Inflammatory macrophage (primary cell): ENCODE measurements at places on chromosomes 7 and 10.

- no peak for DNase-seq
Observed at GRCh38 chr7:151299940-151300645, 41.5 kb upstream of the NUB1 start.

DNA sequence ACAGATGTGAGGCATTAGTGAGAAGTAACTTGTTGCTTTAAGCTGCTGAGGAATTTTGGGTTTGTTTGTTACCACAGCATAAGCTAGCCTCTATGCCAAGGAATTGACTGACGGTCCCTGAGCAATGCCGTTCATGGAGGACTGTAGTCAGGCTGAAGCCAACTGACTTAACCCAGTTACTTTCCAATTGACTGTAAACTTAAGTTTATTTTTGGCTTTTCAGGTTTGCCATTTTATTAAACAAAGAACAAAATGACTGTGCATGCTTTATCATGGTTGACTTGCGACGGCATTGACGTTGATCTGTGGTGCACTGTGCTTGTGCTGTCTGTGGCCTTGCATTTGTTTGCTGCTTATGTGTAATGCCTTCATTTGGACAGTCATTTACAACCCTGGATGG lies 53.5 kb downstream of the DNAJB9 start:
- no peak for DNase-seq

DNA sequence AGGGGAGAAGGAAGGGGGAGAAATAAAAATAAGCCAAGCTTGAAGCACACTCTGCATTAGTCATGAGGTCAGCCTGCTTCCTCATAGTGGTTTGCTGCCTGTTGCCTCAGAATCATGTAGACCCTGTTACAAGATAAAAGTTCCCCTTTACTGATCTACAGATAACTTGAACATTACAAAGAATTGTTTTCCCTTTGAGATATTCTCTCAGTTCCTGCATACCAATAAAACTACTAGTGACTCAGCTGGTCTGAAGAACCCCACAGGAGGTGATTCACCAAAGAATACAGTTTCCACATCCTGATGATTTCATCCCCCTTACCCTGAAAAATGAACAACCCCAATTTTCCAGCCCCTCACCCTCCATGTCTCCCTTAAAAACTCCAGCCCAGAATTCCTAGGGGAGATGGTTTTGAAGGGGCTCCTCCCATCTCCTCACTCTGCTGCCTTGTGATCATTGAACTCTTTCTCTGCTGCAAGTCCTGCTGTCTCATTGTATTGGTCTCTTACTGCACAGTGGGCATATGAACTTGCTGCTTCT lies 31.5 kb upstream of the NRP1 start:
- DNase-seq, result peak; percentile 90

- no peak for DNase-seq
Observed at GRCh38 chr7:107816011-107816566, 13.1 kb upstream of the SLC26A3 start.

DNA sequence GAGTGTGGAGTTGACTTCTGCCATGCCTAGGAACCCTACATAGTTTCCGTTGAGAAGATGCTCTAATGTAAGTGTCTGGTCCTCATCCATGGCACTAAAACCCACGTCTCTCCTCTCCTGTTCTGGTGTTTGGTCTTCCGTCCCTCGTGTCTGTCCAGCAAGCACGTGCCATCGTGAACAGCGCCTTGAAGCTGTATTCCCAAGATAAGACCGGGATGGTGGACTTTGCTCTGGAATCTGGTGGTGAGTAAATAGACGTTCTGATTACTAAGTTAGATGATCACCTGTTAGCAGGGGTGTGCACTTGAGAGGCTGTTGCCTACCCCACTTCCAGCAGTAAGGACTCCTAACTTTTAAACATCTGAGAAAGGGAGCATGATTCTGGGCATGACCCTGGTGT lies 15.1 kb upstream of the GET4 start:
- no peak for DNase-seq

- DNase-seq, result no peak
Observed at GRCh38 chr10:71941318-71941717, 22.9 kb upstream of the CHST3 start.

DNA sequence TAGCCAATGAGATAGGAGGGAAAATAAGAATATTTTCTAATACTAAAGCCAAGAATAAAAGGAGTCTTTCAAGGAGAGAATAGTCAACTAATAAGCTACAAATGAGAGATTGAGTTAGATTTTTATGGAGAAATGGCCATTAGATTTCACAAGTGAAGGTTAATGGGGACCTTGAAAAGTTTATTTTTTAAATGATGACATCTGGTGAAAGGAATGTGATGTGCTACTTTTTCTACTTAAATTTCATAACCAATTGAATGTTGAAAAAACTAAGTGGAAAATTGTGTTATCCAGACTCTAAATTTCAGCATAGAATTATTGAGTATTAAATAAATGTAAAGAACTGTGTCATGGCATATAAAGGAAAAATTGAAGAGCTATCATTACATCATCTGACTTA lies 125.7 kb downstream of the TSPAN12 start:
- no peak for DNase-seq

DNA sequence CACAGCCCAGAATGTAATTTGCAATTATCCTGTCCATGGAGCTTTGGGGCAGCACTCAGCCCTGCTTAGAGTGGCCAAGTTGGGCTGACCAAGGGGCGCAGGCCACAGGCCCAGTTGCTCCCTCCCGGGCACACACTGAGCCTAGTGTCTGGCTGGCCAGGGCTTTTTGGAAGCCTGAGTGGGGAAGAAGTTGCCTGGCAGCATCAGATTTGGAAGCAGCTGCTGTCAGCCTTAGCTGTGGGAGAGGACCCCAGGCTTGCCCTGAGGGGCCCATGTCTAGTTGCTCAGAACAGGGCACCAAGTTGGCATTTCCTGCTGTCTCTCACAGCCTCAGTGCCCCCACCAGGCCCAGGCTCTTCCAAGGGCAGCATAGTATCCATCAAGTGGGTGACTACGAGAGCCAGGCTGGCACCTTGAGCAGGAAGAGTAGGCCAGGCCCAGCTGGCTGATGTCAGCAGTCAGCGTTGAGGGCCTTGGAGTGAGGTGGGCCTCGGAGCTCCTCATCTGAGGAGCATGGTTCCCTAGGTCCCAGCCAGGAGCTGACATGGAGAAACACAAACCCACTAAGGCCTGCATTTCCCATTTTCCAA lies 14.4 kb downstream of the ANTXRL start:
- DNase-seq, result no peak

GRCh38 chr10:130354976-130355795 lies 219.0 kb downstream of the GLRX3 start:
- DNase-seq, result no peak

DNA sequence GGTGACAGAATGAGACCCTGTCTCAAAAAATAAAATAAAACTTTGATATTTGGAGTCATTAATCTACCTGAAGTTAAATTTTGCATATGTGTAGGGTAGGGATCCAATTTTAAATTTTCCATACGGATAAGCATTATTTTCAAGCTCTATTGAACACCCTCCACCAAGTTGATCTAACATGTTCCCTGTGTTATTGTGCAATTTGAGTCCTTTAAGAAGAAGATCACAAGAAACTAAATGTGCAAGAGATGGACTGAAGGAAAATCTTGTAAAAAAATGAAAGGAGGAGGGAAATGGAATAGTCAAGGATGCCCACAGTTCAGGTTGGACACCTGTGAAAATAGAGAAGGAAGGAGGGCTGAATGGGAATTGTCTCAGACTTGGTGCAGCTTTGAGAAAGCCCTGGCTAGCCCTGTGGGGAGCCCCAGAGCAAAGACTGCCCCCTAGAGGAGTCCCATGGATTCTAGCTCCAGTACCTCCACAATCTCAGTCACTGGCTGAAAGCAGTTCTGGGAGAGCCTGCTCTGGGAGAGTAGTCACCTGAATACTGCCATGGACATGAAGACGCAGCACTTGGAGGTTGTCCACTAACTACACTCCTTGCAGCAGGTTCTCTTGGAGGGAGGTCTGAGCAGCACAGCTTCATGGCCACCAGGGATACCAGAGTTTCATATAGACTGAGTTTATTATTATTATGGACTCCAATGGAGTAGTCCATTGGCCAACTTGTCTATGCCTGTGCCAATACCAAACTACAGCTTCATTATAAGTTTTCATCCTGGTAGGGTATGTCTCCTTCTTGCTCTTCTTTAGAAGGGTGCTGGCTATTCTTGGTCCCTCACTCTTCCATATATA lies 5.7 kb upstream of the TIAL1 start:
- peak; percentile 60 for DNase-seq

GRCh38 chr7:1624999-1625927 lies 44.8 kb upstream of the ELFN1 start:
- no peak for DNase-seq

- DNase-seq, result no peak
Observed at GRCh38 chr10:51399840-51400239, 299.6 kb downstream of the CSTF2T start.

- peak; percentile 95 for DNase-seq
Observed at GRCh38 chr7:139731802-139732470, 45.9 kb downstream of the HIPK2 start.

GRCh38 chr7:32941681-32942414 lies 15.4 kb upstream of the FKBP9 start:
- no peak for DNase-seq

GRCh38 chr10:2686691-2687090 lies 380.7 kb upstream of the PFKP start:
- DNase-seq, result no peak

DNA sequence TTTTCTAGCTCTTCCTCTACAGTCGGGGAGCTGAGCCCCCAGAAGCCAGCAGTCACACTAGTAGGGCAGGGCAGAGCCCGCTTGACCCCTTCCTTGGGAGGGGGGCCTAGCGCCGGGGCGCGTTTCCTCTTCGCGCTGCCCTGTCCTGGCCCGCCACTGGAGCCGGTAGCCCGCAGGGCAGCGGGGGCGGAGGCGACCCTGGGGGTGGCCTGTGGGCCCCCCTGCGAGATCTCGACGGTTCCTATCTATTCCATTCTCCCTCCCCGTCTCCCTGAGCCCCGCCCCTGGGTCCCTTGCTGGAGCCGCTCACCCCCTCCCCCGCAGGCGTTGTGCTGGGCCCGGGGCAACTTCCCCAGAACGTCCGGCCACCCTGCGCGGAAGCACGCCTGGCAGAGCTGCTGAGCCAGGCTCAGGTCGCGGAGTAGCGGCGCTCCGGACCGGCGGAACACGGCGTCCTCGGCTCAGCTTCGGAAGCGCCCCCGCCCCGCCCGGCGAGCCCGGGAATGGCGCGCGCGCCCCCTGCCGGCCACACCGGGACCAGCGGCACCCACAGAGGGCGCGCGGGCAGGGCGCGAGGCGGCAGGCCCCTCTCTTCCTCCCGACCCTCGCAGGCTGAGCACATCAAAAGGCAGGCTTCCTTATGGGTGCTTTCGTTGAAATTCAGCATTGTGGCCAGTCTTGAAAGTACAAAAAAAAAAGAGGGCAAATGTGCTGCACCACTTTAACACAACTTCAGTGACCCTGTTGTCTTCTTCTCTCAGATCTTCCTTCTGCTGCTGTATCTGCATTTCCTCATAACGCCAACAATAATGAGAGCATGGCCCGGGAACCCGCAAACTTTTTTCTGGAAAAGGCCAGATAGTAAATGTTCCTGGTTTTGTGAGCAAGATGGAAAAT lies 327.6 kb downstream of the TNS3 start:
- peak; percentile 68 for DNase-seq

GRCh38 chr10:79103129-79103528 lies 34.4 kb downstream of the ZMIZ1 start:
- DNase-seq, result no peak

DNA sequence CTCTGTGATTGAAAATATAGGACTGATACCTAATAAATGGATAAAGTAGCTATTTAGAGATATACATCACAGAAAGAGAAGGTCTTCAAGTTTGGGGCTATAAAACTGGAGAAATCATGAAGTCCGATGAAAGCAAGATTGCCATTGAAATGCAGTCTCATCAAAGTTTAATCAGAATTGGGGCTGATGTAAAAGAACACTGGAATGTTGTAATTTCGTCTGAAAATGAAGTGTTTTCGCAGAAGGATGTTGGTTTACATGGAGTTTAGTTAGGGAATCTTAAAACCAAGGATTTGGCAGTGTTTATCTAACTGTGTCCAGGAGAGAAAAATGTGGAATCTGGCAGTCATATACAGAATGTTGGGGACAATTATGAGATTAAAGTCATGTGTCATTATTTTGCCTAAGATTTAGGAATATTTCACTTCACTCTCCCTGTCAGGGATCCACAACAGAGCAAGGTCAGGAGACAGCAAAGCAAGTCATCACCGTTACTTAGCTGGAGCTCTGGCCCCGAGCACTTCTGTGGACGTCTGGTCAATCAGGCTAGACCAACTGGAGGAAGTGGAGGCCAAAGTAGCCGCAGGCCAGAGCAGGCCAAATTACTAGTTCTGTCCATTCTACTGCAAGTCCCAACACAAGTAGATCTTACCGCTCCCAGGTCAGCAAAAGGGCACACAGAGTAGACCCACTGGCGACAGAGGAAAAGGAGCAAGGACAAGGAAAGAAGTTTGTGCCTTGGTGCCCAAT lies 37.0 kb downstream of the EPDR1 start:
- DNase-seq, result no peak

DNA sequence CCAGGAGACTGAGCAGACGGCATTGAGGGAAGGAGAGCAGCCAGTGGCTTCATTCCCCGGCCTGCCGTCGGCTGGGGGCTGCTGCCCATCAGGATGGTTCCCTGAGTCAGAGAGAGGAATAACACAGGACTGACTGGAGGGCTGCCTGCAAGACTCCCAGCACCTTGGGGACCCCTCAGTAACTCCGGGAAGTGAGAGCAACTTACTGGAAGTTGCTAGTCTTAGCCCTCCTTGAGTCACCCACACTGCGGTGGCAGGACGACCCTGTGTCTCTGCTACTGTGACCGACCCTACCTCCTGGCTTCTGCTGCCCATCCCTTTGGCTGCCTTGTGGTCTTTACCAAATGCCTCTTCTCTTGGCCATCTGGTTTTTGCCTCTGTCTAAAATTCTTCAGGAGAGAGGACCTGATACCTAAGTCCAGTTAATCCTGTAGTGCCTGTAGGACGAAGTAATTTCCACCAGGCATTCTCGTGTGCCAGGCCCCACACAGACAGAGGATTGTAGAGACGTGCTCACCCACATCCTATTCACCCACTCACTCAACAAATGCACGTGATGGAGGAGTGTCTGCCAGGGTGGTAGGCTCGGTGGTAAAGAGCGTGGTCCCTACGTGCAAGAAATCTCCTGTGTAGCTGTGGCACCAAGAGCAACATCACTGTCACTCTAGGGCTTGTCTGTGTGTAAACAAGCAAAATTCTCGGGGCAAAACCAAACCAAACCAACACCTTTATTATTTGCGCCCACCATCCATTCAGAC lies 156.5 kb downstream of the PRKCQ start:
- DNase-seq, result no peak

DNA sequence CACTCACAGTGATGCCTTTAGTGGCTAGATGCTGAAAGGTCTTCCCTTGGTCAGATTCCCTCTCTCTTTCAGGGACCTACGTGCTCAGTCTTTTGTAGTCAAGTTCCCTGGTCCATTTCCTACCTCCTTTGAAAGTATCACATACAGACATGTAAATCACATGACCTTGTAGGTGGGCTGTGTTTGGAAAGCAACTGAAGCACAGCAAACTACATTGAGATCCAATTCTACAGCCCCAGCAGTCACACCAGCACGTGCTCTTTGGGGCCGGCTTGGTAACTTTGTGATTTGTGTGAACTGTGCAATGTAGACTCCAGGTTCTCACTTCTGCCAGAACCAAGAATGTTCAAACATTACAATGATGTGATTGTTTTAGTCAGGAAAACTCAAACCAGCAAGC lies 89.7 kb upstream of the PLPP4 start:
- no peak for DNase-seq
